HuH-7 (cell line): ENCODE measurements at places on chromosomes 16 and 17.

DNA sequence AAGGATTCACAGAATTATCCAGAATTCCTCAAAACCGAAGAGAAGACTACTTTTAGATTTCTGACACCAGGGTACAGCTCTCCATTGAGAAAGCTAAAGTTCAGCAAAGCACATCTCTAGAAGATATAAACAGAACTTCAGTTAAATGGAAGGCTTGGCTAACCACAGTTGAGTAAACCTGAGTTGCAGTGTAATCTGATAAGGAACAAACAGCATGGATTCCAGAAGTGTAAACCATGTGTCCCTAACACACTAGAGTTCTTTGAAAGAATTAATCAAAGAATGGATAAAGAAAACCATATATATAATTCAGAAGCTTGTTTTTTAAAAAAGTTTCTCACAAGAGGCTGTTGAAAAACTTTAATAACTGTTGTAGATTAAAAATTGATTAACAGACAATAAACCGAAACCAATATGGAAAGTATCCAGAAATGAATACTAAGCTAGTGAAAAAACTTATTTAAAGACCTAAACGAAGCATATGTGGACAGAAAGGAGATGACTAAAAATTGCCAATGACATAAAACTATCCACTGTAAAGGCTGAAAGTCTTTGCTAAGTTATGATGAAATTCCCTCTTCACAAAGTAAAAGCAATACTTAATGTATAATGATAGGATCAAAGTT lies 4.3 kb downstream of the RNF43 start:
- peak; percentile 19 for DNase-seq

GRCh38 chr17:76120658-76121008 lies 17.0 kb upstream of the EXOC7 start:
- DNase-seq: no peak

- DNase-seq: no peak
Observed at GRCh38 chr17:43094129-43094835, 30.9 kb downstream of the BRCA1 start.

DNA sequence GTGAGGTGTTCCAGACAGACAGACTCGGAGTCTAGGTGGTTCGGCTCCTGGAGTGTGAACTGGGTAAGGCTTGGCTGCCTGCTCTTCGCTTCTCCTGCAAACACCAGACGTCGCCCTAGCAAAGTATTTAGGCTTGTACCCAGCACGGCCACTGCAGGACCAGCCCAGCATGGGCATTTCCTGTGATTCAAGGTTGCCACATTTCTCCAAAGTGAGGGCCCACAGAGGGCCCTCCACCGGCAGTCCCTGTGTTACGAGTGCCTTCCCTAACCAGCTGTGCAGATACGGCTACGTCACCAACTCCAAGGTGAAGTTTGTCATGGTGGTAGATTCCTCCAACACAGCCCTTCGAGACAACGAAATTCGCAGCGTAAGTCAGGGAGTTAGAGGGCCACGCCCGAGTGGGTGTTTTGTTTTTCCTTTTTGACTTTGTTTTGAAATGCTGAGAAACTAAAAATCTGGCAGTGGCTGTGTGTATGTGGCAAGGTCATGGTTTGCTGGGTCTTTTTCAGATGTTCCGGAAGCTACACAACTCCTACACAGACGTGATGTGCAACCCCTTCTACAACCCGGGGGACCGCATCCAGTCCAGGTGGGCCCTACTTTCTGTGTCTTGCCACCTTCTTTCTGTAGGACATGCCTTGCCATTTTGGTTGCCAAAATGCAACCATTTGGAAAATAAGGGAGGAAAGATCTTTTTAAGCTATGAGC lies 2.6 kb downstream of the TRAPPC2L start:
- DNase-seq: no peak

GRCh38 chr17:81044764-81045589 lies 10.0 kb downstream of the BAIAP2 start:
- no peak for DNase-seq

DNA sequence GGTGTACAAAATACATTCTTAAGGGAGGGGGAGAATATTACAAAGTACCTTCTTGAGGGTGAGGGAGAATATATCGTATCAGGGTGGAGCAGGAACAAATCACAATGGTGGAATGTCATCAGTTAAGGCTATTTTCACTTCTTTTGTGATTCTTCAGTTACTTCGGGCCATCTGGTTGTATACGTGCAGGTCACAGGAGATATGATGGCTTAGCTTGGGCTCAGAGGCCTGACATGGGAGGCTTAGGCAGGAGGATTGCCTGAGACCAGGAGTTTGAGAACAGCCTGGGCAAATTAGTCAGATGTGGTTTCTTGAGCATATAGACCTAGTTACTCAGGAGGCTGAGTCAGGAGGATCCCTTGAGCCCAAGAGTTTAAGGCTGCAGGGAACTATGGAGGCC lies 13.1 kb downstream of the ODAD4 start:
- no peak for DNase-seq

- DNase-seq: peak; percentile 56
Observed at GRCh38 chr16:397736-398332, 835 bp downstream of the NME4 start.

GRCh38 chr17:522919-523318 lies 170.3 kb upstream of the RPH3AL start:
- DNase-seq: no peak

- DNase-seq: no peak
Observed at GRCh38 chr16:11258553-11259492, 2.8 kb upstream of the SOCS1 start.

GRCh38 chr16:81647527-81647926 lies 131.6 kb upstream of the PLCG2 start:
- no peak for DNase-seq

GRCh38 chr17:68170246-68170645 lies 77.6 kb upstream of the AMZ2 start:
- DNase-seq: no peak

GRCh38 chr16:85056211-85056748 lies 28.7 kb downstream of the KIAA0513 start:
- peak; percentile 46 for DNase-seq

DNA sequence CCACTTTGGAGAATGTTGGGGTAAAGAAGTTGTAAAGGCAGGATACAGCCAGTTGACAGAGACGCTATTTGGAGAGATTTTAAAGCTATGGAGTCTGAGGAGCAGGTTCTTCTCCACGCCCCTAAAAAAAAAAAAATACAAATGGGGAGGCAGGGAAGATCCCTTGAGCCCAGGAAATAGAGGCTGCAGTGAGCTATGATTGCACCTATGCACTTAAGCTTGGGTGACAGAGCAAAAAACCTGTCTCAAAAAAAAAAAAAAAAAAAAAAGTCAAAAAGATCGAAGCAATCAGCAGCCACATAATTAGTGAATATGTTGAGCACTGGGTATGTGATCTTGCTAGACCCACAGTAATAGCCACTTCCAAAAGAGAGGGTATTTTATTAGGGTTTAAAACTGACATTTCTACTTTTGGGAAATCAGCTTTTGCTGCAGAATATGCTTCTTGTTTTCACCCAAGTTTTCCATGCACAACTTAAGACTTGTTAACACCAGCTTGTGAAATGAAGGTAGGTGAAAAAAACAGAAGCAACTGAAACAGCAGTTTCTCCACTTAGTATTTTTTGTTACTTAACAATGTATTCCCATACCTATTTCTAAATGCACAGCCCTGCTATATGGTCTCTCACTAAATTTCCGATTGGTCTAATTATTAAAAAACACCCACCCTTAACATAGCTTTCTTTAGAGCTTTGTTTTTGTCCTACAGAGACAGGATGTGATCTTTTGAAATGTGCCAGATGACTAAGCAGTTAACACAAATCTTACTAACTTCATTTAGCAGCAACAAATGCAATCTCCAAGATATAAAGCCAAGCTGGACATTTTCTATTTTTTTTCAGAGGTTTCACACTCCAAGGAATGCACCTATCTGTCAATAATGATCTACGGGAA lies 2.5 kb upstream of the ARL6IP1 start:
- DNase-seq: no peak
